Activated T-cell treated with anti-CD3 and anti-CD28 coated beads for 4 hours (primary cell): ENCODE measurements at places on chromosomes 11 and 22.

- DNase-seq, result no peak
Measured at GRCh38 chr11:126165757-126166156, 45.7 kb downstream of the RPUSD4 start.

- no peak for DNase-seq
Measured at GRCh38 chr22:42438293-42438650, 6.1 kb upstream of the NFAM1 start.

GRCh38 chr11:128172046-128172878 is 415.1 kb downstream of the ETS1 start:
- peak; percentile 84 for DNase-seq

GRCh38 chr11:44516688-44517507 is 48.6 kb upstream of the CD82 start:
- DNase-seq, result no peak

GRCh38 chr11:28289444-28289843 is 181.3 kb downstream of the METTL15 start:
- DNase-seq, result no peak

GRCh38 chr11:127199306-127199801 is 198.8 kb upstream of the KIRREL3 start:
- no peak for DNase-seq

GRCh38 chr22:26564181-26564580 is 25.8 kb downstream of the TPST2 start:
- DNase-seq, result no peak

DNA sequence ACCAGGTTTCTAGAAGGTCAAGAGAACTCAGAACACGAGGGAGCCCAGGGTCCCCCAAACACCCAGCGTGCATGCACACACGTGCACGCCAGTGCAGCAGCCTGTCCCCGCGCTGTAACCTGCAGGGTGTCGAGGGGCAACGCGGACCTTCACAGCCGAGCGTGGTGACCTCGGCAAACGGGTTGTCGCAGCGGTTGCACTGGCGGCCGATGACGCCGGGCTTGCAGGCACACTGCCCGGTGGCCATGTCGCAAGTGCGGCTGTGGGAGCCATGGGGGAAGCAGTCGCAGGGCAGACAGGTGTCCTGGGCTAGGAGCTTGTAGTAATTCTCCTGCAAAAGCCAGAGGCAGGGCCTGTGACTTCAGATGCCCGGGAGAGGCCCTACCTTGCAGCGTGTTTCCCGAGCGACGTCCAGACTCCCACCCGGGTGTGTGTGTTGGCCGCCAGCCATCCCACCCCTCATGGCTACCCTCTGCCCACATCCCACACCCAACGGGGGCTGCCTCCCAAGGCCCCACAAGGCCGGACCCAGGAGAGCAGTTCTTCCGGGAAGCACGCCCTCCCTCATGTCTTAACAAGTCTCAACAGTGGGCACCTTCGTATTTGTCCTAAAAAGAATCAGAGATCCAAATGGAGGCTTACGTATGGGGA is 56.1 kb downstream of the TRMU start:
- no peak for DNase-seq

- DNase-seq, result no peak
Measured at GRCh38 chr11:118260353-118260752, 3.7 kb downstream of the MPZL2 start.

- DNase-seq, result peak; percentile 42
Measured at GRCh38 chr11:118607401-118608359, at the start of gene PHLDB1. PHLDB1 (plus strand) TSS chr11:118607615; CDS start chr11:118613837, 6,222 bp downstream.

DNA sequence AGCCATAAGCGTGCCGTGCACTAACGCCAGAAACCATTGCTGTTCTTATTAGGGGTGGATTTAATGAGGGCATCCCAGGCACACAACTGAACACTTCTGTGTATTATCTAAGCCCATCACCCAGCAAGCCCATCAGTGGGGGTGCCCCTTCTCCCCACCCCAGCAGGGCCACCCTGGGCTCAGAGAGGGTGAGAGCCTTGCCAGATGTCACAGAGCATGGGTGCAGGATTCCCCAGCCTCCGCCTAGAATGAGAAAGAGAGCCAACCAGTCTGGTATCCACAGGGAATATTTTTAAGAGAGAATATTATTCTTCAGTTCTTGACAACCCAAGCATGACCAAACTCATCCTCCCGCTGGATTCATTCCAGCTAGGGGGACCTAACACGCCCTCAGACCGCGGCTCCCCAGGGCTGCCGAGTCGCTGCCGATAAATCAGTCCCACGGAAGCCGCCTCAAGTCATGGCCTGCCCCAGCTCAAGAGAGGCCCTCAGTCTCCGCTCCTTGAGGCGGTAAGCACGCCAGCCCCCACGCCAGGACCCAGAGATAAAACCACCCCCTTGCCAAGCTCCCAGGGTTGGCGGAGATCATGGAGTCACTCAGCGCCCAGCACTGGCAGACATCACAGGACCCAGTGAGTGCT is 47.2 kb downstream of the MN1 start:
- DNase-seq, result no peak

DNA sequence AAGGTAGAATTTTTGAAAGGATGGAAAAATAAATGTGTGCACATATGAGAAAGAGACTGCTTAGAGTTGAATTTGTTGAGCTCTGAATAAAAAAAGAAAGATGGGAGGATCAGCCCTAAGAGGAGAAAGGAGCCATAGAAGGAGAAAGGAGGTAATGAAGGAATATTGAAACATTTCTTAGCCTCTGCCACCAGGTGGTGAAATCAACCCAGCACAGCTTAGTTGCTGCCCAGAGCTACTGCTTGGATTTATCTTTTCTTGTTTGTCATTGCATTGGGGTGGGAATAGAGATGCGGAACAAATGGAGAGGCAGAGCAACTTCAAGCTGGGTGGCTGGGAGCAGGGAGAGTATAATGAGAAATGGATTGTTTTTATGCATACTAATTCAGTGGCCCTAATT is 80.4 kb downstream of the SERGEF start:
- DNase-seq, result no peak

GRCh38 chr22:30887453-30887852 is 81.1 kb downstream of the MORC2 start:
- DNase-seq, result no peak

DNA sequence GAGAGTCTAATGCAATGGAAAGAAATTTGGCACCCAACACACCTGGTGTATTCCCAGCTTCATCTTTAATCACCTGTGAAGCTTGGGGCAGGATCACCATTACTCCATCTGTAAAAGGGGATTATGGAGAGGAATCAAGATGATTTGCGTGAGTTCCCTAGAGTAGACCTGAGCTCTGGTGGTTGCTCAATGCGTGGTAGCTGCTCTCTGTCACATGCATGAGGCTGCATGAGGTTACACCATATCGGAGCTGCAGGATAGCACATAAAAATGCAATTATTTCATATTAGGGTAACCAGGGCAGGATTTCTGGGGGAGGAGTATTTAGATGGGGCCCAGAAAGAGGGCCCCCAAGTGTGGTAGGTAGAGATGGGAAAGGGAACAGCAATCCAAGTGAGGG is 35.3 kb upstream of the CLMP start:
- no peak for DNase-seq

DNA sequence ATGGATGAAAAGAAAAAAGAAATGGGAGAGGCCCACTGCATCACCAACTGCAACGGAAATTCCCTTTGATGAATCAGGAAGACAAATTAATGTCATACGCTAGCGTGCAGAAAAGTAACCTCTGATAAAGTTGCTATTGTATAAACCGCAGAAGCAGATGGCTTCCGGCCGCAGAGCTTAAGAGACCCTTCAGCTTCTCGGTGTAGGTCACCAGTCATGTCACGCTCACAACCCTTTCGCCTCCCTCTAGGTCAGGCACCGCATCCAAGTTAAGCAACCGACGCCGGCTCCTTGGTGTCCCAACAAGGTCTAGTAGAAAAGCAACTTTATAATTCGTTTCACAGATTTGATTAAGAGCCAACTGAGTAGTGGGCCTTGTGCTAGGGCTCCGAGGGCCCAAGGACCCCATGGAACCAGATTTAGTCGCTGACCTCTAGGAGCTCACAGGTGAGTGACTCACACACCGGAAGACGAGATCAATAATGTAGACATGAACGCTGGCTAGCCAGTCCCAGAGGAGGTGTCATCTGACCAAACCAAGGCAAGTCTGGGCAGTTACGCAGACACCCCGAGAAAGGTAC is 1.2 kb upstream of the ZFP91 start:
- peak; percentile 67 for DNase-seq

- DNase-seq, result peak; percentile 58
Measured at GRCh38 chr22:43385770-43386641, 25.8 kb upstream of the MPPED1 start.

- DNase-seq, result no peak
Measured at GRCh38 chr22:20204806-20205205, 54.0 kb upstream of the CCDC188 start.

DNA sequence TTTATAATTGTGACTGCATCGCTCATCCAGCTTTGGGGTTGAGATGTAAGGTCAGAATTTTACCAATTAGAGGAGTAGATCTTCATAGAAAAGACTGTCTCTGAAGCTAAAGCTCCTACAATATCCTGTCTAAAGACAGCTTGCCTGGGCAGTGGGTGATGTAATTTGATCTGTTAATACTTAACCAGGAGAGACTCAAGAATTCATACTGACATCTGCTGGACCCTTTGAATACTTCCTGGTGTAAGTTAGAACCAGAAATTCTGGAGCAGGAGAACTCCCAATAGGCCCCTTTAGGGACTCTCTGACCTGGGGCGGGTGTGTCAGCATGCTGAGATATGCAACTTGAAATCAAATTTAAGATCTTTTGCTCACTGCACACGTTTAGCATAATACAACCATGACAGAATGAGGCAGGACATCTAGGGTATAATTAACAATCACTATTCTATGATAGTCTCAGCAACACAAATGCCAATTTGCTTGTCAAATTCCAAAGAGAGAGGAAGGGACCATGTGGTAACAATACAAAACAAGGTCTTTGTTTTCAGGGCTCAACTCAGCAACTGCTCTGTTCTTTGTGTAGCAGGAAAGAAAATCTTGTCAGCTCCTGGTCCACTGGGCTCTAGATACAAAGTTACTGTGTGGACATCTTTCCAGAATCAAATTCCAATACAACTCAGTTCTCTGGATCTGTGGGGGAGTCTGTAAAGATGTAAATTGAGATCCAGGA is 143.9 kb downstream of the INSC start:
- DNase-seq, result no peak

GRCh38 chr11:33987975-33988580 is 63.5 kb upstream of the CAPRIN1 start:
- DNase-seq, result peak; percentile 60

- DNase-seq, result no peak
Measured at GRCh38 chr11:35003186-35003585, 86.8 kb downstream of the PDHX start.

GRCh38 chr11:63672156-63672463 is 934 bp upstream of the ATL3 start:
- no peak for DNase-seq

DNA sequence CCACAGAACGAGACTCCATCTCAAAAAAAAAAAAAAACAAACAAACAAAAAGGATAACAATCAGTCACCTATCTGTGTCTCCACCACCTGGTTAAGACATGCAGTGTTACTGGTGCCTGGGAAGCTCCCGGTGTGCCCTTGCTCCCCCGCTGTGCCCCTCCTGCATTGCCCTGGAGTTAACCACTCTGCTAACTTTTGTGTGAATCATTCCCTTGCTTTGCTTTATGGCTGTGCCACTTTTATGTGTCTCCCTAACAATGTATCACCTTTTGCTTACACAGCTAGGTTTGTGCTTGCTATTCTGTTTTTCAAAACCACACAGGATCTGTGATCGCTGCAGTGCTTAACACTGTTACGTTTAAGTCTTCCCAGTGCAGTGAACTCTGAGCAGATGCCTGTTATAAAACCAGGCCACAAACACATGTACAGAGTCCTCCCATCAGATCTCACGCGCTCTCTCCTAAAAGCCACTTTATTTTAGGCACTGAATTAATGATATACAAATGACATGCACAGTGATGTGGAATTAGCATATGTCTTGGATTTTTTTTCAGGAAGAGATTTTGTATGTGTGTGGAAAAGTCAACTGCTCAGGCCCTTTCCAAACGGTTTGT is 69.9 kb downstream of the BUD13 start:
- DNase-seq, result no peak
